ENCODE measurements at places on chromosomes 7 and 10.

DNA sequence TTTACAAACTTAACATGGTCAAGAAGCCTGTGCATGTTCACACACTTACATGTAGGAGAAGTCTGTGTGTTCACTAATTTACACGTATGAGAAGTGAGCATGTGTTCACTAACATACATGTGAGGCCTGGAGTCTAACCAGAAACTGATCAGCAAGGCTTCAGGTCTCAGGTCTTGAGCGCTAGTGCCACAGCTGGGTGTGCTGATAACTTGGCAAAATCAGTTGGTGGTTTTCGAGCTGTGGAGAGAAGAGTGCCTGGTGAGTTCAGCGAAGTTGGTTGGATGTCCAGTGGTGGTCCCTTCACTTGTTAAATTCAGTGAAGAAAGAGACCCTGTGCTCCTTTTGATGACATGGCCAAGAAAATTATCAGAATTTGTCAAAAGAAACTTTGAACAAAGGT is 98.7 kb downstream of the CELF2 start:
- no peak for DNase-seq

DNA sequence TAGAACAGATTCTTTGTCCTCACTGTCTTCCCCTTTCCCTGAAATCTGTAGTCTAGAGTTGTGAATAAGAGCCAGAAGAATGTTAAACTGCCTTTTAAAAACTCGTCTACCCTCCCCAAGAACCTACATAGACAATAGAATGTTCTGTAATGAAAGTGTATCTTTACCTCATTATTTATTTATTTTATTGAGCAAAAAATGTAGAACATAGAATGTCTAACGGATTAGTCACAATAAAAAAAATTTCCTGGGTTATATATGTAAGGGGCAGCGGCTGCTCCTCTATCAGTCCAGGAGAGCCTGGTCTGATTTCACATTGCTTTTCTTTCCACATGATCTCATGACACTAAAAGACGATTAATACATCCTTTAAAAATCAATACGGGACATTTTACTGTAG is 135.7 kb downstream of the SDK1 start:
- no peak for DNase-seq

GRCh38 chr7:41599760-41600159 is 103.1 kb downstream of the INHBA start:
- DNase-seq = no peak

DNA sequence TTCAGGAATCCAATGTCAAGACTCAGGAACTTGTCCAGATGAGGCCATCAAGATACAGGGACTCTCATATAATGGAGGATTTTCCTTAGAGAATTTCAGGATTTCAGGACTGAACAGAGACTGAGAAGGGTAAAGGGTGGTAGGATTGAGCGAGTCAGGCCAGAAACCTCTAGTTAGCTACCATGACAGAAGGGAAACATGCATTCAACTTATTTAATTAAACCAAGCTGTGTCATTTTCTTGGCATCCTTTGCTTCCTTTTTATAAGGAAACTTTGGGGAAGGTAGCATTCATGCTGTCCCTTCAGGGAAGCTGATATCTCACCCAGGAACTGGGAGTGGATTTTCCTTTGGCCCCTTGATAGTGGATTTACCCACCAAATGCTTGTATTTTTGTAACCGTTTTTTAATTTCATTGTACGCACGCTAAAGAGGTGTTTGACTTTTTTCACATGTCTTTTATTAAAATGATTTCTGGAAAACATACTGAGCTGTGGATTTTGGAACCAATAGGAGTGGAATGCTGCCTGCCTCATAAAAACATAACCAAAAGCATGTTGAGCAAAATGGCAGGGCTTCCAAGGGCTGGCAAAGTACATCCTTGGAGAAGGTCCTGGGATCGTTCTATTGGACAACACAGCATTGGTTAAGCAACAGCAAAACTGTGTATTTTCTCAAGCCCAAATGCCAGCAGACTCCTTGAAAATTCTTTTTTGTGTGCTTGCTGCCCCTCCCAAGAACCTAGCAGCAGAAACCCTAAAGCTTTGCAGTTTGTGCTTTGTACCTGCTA is 104.5 kb downstream of the CXCL12 start:
- no peak for DNase-seq

GRCh38 chr10:98269435-98269912 is 1.5 kb upstream of the LOXL4 start:
- no peak for DNase-seq

GRCh38 chr7:91212582-91212981 is 51.7 kb upstream of the FZD1 start:
- DNase-seq = no peak
